Dorsolateral prefrontal cortex (tissue), 122 donors: ENCODE measurements at places on chromosomes 4 and X. TPM values are rescaled to one million over a fixed set of nuclear protein-coding genes. Genes with fewer than 3 reads are reported as not detected.
A peak's percentile ranks its signal among the peaks of the same experiment; 100 is the strongest.

Gene SMAD1
- total RNA-seq: 34.5 TPM

DNA sequence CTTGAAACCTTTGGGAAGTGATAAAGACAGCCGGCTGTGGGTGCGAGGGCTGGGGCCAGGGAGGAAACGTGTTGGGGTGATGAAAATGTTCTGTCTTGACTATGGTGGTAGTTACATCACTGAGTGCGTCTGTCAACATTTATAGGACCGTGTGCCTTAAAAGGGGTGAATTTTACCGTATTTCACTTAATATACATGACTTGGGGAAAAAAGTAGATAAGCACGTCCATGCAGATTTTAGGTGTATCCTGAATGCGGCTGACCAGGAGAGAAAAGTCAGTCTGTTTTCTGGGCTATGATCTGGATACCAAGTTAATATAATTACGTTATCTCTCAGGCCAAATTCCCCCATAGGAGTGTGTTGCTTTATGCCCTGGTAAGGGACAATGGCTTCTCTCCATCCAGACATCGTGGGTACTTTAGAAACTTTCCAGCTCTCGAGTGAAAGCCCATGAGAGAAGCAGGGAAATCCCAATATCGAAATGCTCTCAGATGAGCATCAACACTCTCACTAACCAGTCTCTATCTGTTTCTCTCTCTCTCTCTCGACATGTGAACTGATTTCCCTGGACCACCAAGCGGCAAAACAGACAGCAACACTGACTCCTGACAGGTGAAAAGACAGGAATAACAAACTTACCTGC is 71.5 kb downstream of the IRF2 start:
- no peak for DNase-seq

GRCh38 chr4:60400593-60400992 is 799.5 kb upstream of the ADGRL3 start:
- no peak for DNase-seq

- no peak for DNase-seq
Measured at GRCh38 chrX:9635803-9636202, 129.8 kb downstream of the GPR143 start.

DNA sequence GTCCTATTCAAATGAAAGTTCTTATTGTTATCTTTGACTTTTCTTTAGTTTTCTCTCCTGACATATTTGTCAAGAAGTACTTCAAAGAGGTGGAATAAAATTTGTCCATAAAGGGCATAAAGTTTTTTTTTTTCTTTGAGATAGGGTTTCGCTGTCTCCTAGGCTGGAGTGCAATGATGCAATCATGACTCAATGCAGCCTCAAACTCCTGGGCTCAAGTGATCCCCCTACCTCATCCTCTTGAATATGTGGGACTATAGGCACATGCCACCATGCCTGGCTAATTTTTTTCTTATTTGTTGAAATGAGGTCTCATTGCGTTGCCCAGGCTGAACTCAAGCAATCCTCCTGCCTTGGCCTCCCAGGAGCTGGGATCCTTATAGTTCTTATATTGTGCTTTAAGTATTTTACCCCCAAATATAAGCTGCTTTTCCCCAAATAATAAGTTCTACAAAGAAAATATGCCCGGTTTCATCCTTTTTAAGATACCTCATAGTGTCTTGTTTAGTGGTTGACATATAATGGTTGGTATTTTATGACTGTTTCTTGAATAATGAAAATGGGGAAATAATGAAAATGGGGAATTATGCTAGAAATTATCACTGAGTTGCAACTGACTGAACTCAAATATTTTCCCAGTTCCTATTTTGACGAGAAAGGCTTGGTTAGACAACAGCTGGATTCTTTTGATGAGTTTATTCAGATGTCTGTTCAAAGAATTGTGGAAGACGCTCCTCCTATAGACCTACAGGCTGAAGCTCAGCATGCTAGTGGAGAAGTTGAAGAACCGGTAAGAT is 11.6 kb downstream of the POLR2B start:
- no peak for DNase-seq

DNA sequence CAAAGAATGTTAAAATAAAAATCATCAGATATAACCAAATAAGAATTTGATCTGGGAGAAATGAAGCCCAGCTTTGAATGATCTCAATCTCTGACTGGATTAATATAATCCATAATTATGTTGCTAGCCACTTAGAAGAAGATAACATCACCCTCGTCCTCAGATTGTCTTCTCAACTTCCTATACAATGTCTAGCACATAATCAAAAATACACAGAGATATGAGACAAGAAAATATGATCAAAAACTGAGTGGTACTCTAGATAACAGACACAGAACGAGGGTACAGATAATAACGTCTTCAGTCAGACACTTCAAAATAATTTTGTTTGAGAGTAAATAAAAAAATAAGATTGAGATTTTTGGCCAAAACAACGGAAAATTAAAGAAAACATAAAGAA is 47.1 kb downstream of the EVC2 start:
- DNase-seq: no peak

DNA sequence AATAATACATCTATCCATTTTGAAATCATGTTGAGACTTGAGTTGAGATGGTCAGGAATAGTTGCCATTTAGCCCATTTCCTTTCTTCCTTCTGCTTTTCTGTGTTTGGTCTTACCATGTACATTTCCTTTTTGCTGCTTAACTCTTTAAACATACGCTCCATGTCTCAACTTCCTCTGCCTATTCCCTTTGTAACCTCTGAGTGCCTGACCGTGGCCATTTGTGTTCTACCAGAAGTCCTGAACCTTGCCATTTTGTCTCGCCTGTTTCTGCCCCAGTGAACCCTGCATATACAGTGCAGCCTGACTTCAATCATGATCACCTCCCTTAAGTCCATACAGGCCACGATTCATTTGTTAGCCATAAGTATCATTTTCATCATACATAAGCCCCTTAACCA is 169.0 kb downstream of the RAPGEF2 start:
- DNase-seq: no peak

DNA sequence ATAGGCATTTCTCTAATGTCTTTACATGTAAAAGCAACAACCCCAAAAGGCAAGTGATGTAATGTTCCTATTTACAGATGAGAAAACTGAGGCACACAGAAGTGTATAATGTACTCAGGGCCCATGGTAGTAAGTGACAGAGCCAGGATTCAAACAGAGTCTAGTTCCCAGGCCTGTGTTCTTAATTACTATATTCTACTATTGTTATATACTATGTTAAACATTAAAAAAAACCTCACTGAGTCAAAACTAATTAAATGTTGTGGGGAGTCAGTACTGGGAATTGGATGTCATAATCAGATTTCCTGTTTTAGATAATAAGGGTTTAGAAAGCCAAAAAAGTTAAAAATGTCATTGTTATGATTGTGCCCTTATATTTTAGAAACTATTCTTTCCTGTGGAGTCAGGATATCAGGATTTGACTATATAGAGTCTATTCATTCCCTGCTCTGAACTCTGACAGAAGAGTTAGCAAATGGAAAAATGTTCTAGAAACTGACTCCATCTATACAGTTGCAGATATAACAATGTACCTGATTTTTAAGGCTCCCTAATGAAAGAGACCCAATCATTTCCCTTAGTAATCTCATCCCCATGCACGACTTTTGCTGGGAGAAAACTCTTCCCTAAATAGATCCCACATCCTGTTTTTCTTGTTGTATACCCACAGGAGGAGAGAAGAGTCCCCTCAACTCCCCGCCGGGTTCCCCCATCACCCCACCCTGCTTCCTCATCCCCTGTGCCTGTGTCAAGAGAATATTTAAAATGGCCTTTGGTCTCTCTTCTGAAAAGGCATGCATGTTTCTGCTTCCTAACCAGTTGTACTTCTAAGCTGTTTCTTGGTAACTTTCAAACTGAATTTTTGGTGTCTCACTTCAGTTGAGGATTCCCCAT is 69.7 kb downstream of the REELD1 start:
- DNase-seq: no peak

GRCh38 chrX:24646745-24647182 is 383 bp downstream of the PCYT1B start:
- no peak for DNase-seq

- no peak for DNase-seq
Measured at GRCh38 chrX:110192516-110192915, 125.4 kb downstream of the AMMECR1 start.

- peak; percentile 51 for DNase-seq
Measured at GRCh38 chr4:85084371-85085094, 118.0 kb upstream of the WDFY3 start.

GRCh38 chrX:67780694-67781109 is 236.9 kb downstream of the AR start:
- DNase-seq: peak; percentile 56

- DNase-seq: no peak
Measured at GRCh38 chr4:40409835-40410234, 74.7 kb downstream of the CHRNA9 start.

- no peak for DNase-seq
Measured at GRCh38 chr4:108972613-108973283, 209.9 kb upstream of the ETNPPL start.

Gene GPM6B
- total RNA-seq: 764 TPM

Gene CXCL11
- total RNA-seq: 0.66 TPM

GRCh38 chr4:165991325-165992180 is 118.5 kb downstream of the TLL1 start:
- DNase-seq: no peak

Gene VCX3B
- 0.74 TPM for total RNA-seq

GRCh38 chr4:99248714-99249113 is 29.7 kb upstream of the ADH6 start:
- DNase-seq: no peak

DNA sequence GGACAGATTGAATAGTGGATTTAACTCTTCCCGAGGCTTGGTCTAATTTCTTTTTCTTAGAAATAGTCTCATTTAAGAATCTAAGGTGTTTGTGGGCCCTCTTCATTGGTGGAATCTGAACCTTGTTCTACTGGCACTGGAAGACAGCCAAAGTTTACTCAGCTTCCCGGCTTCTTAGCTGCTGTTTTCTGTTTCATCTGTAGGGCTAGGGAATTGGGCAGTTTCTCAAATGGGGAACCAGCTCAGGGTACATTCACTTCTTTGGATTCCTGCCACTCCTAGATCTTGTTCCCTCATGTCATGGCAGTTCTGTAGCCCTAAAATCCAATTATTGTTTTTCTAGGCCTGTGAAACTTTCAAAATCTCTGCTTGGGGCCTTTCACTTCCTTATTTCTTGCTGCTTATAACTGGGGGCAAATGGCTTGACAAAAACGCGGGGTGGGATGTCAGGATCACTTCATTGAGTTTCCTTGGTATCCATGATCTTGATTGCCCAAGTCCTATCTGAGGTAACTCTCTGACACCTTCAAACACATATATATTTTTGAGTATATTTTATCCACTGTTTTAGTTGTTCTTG is 985.0 kb downstream of the C4orf33 start:
- no peak for DNase-seq

DNA sequence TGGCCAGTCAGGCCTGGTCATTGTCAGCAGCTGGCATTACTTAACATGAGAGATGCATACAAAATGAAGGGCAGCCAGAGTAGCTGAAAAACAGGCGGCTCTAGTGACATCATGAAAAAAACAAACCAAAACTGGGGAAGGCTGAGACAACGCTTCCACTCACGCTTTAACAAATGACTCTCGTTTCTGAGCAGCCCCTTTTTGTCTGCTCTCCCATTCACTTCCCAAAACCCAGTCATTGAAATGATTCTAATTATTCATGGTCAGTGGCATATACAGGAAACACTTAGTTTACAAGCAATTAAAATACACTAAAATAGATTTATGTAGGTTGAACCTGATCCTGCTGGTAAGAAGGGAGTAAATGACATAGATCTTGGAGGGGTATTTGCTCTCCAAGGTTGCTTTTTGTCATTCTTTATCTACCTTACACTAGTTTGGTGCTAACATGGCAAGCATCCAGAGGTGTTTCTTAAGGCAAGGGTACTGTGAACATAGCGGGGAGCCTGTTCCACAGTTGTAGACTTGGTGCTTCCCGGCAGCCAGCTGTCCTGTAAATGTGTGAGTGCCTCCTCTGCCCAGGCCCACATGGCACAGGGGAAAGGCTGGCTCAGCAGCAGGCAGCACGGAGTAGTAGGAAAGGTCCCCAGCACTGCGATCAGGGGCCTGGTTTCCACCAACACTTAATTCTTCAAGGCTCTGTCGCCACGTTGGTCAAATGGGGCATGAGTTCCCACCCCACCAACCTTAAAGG is 61.2 kb upstream of the CITED1 start:
- no peak for DNase-seq

GRCh38 chrX:117973110-117973807 is 143.4 kb downstream of the KLHL13 start:
- no peak for DNase-seq

GRCh38 chr4:3287972-3288570 is 4.8 kb upstream of the RGS12 start:
- no peak for DNase-seq

Gene TLL1
- total RNA-seq: 3.1 TPM
